GM20000 (cell line): ENCODE measurements at places on chromosomes 7 and 10.
A peak's percentile ranks its signal among the peaks of the same experiment; 100 is the strongest.

DNA sequence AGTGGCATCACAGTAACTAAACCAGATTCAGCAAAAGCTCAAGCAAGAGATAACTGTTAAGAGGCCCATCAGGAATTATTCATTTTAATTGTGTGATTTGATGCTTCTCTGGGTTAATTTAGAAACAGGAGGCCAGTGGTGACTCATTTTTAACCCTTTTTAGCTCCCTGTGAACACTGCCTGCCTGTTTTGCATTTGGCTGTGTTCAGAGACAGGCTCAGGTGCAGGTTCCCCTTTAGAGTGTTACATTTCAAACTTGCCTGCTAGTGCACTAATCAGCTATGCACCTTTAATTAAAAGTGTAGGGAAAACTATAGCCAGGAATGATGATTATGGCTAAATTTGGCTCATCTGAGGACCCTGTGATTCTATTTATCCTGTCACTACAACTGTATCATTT, 6.5 kb downstream of the STAMBPL1 start:
- peak; percentile 56 for DNase-seq

DNA sequence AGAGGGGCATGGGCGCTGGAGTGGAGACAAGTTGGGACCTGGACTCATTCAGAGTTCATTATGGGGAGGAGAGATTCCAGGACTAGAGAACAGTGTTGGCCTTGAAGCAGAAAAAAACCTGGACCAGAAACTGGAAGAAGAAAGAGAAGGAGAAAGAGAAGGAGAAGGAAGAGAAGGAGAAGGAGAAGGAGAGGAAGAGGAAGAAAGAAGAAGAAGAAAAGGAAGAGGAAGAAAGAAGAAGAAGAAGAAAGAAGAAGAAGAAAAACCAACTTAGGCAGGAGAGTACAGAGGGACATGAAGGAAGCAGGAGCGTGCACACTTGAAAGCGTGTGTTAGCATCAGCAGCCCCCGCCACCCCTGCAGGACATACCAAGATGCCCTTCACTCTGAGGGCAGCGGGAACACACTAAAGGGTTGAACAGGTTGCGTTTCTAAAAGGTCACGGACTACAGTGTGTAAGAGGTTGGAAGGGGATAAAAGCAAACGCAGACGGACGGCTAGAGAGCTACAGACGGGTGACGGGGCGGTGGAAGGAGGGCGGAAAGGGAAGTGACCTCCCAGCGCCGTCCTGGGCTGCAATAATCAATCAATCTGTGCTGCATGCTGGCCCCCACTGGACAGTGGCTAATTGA, 95.3 kb downstream of the SEC61G start:
- no peak for DNase-seq

DNA sequence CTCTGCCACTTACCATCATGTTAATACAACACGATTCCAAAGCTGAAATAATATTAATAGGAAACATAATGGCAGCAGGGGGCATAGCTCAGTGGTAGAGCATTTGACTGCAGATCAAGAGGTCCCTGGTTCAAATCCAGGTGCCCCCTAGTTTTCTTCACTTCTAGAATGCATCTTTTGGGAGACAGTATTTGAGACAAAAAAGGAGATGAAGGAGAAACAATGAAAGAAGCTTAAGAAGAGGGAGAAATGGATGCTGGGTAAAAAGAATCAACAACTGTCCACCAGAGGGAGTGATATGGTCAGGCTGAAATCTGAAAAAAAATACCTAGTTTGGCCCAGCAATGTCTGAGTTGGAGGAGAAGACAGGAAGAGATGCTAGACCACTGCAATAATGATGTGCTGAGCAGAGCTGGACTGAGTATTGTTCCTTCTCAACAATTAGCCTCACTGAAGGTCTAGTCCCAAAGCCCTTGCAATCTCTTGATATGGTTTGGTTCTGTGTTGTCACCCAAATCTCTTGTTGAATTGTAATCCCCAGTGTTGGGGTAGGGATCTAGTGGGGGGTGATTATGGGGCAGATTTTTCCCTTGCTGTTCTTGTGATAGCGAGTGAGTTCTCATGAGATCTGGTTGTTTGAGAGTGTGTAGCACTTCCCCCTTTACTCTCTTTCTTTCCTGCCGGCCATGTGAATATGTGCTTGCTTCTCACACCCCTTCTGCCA, 48.3 kb downstream of the ZNF783 start:
- DNase-seq = peak; percentile 63

DNA sequence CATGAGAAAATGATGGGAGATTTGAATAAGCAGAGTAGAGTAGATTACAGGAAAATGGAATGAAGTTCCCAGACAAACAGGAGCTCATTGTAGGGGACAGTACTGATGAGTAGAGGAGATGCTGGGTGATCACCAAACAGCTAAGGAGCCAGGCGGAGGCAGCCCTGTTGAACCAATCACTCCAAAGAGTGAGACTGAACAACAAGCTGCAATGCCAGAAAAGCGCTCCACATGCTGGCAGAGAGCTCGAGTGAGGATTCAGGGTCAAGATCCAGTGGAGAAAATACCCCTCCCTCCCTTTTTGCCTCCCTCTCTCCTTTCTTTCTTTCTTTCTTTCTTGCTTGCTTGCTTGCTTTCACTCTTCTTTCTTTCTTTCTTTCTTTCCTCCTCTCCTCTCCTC, 133.3 kb downstream of the PFKFB3 start:
- DNase-seq = no peak
